Activated CD4-positive, alpha-beta T cell treated with anti-CD3 and anti-CD28 coated beads, Interleukin-10, Interleukin-2, amounts not matched to agents 100 ng/mL and 50 ng/mL, durations not matched to agents 16 hours and 8 hours (primary cell): ENCODE measurements at places on chromosomes 7 and 10.

DNA sequence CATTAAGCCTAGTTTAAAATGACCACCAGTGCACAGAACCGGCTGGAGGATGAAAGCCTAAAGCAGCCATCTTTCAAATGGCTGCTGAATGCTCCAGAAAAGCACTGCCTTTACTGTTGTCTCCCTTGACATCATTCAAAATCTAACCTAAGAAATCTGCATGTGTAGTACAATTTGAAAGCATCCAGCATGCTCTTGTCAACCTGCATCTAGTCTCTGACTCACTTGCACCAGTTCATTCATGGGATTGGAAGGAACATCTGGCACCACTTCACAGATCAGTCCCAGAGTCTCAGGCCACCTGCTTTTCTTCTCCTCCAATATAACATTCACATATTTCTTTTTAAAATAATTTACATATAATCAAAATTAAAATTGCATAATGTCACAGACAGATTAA, 76.2 kb downstream of the RNF133 start:
- no peak for DNase-seq

- no peak for DNase-seq
These were observed 128.8 kb upstream of the SEM1 start for GRCh38 chr7:96838481-96838880.

DNA sequence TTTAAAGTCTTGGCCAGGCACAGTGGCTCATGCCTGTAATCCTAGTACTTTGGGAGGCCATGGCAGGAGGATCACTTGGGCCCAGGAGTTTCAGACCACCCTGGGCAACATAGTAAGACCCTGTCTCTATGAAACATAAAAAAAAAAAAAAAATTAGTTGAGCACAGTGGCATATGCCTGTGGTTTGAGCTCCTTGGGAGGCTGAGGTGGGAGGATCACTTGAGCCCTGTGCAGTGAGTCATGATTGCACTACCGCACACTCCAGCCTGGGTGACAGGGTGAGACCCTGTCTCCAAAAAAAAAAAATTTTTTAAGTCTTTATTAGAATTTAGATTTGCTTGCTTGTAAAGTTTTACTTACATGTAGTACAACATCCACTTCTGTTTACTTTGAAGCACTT, 14.0 kb downstream of the WNT2 start:
- no peak for DNase-seq

DNA sequence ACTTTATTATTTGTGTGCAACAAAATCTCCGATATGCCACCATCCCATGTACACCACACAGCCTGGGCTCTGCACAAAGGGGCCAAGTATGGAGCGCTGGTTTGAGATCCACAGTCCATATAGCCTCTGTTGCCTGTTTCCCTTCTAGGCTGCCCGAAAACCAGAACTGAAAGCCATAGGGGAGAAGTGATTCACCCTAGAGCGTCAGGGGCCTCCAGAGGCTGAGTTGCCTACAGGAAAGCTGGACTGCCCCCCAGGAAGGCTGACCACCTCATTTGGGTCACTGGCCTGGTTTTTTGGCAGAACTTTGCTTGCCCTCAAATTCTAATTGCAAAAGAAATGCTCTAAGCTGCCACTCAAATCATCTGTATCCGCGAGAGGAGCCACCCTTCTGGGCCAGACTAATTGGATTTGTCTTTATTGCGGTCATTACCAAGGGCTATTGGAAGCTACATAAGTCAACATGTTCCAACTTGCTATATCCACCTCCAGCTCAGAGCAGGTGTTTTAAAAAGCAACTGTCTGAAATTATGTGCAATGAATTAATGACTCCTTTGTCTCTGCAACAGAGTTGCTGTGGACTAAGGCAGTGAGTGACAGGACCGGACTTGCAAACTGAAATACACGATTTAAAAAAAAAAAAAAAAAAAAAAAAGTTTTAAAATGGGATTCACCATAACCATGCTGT, 28.3 kb upstream of the FRMD4A start:
- no peak for DNase-seq

DNA sequence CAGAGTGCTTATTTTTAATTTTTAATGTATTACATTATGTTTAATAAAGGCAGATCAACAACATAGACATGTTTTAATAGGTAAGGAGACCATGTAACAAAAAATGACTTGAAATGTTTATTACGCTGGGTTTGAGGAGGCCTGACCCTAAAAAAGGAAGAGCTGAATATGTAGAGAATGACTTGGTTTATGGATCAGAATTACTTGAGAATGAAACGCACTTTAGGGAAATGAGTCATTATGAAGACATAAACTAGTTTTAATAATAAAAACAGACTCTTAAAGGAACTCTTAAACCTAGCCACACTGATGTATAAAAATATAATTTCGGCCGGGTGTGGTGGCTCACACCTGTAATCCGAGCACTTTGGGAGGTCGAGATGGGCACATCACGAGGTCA, 56.5 kb downstream of the CTTNBP2 start:
- no peak for DNase-seq

- no peak for DNase-seq
These were observed 243.9 kb downstream of the ETV1 start for GRCh38 chr7:13745530-13745929.

DNA sequence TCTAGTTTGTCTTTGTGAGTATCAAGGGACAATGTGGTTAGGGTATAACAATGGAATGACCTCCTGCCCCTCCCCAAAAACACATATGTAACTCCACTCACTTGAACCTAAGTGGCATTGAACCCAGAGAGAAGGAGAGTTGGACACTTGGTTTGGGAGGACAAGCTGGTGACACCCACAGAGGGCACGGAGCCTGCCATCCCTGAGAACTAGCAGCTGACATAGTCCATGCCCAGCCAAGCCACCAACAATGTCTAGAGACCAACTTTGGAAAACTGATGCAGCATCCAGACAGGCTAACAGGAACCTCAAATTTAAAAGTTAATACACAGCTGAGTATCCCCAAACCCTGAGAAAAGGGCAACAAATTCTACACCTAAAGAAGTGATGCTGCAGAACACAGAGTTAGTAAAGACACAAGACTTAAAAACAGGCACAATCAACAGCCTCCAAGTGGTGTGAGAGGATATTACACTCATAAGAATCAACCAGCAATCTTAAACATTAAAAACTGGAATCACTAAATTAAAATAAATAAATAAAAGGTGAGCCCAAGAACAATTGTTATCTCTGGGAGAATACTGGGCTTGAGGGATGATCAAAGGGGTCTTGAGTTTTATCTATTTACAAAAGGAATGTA, 27.2 kb downstream of the NUDCD3 start:
- DNase-seq, result no peak

GRCh38 chr10:84078771-84079170, 60.5 kb upstream of the GHITM start:
- no peak for DNase-seq

GRCh38 chr10:103772096-103772845, 83.1 kb downstream of the SH3PXD2A start:
- DNase-seq, result peak; percentile 67

GRCh38 chr10:94183666-94184264, 179.0 kb downstream of the NOC3L start:
- peak; percentile 27 for DNase-seq

GRCh38 chr10:9733766-9734165, 1283.9 kb upstream of the CELF2 start:
- DNase-seq, result no peak

DNA sequence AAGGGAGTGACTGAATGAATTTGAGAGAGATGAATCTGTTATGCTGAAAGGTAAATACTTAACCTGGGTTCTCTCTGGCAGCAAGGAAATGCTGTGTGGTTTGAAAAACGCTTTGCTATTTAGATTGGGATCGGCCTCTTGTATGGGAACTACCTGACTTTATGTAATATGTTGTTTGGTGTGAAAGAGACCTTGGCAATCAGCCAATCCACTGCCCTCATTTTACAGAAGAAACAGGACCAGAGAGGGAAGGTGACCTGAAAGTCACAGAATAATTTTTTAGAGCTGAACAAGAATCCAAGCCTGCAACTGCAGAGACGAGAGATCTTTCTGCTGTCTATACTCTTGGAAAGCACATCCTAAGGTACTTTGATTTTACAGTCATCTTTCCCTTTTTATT, 1.0 kb downstream of the BUD31 start:
- DNase-seq, result no peak
